ENCODE measurements at places on chromosomes 6 and 20.
A peak's percentile ranks its signal among the peaks of the same experiment; 100 is the strongest.

DNA sequence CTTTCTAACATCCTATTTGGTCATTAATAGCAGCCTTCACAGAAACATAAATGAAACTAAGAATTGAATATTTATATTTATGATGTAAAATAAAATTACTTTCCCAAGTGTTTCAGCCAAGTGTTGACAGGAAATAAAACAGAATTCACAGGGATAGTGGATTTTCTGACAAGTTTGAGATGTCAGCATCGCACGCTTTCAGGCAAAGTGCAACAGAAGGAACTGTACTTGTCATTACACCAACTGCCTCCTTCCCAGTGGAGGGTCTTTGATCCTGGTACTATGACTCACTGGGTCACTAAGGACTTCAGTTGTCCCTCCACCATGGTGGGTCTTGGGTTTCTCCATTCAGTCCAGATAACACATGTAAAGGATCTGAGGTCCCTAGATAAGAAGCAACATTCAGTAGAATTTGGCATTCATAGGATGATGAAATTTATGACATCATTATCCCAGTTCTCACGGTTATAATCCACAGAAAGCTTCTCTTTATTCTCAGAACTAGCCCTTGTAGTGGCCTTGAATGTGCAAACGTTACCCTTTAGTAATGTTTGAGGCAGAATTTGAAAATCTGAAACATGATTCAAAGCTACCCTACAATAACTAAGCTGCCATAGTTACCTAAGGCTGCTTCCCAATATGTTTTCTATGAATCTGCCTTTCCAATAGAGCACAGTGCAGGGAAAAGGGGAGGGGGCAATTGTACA lies 3.8 kb upstream of the TNFAIP3 start:
- no peak for DNase-seq

GRCh38 chr6:165487950-165488349 lies 175.1 kb downstream of the PDE10A start:
- no peak for DNase-seq

DNA sequence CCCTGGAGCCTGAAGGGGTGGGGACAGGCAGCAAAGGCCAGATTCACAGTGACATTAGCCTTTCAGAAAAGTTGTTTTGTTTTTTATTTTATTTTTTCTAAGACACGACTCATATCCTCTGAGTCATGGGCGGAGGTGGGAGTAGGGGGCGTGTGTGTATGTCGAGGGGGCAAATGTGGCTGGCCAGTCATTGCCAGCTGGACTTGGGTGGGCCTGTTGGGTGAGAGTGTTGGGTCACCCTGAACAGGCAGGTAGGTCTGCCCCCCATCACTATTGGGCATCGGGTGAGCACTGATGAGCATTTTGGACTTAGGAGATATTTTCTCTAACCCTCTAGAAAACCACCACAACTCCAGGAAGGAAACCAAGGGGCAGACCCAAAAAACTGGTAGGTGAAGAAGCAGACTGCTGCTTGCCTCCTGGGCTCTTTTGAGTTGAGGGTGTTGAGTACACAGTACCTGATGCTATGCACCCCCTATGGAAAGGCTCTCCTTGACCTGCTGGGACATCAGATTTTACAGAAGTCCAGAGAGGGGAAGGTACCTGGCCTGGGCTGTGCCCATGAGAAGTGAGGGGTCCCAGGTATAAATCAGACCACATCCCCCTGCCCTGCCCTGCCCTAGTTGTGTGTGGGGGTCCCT lies 5.6 kb downstream of the SMIM29 start:
- DNase-seq, result no peak

GRCh38 chr6:98808541-98809210 lies 25.7 kb upstream of the POU3F2 start:
- no peak for DNase-seq

GRCh38 chr6:88705601-88706000 lies 257.8 kb downstream of the RNGTT start:
- no peak for DNase-seq

GRCh38 chr6:109447087-109447486 lies 6.6 kb downstream of the SMPD2 start:
- DNase-seq, result no peak

DNA sequence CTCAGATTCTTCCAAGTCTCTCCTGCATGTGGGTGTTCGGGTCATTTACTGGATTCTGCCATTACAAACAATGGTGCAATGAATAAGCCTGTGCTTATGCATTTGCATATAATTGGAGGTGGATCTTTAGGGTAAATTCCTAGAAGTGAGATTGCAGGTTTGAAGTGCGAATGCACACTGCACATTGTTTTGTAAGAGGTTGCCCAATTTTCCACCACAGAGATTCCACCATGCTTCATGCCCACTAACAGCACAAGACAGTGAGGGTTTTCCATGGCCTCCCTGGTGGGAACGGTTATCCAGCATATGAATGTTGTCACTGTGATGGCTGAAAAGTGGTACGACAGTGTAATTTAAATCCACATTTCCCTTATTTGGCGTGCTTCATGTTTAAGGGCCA lies 178.8 kb upstream of the PMEPA1 start:
- DNase-seq, result peak; percentile 11

DNA sequence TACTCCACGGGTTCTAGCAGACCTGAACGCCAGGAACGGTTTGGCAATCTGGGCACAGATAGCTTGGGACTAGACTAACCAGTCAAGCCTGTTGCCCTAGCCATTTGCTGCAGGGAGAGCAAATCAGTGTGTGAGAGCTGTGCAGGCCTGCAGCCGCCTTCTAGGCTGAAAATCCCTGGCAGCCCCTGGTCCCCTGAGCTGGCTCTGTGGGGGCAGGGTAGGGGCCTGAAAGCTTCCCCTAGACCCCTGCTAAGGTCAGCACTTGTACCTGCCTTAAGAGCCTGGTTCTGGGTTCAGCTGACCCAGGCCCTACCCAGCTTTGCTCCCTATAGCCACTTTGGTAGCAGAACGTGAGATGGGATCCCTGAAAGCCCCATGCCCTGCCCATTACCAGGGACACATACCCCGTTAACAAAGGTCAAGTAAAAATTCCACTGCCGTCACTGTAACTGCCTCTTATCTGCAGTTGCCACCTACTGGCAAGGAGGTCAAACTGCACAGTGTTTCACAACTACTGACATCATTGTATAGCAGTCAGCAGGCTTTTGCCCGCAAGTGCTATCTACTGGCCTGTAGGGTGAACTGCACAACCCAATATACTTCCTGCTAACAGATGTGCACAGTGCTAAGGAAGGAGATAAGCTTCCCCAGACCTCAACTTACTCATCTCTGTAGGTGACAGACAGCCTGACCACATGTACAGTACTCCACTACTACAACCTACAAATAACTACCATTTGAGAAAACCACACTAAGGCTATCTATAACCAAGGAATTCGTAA lies 95.1 kb upstream of the OLIG3 start:
- peak; percentile 66 for DNase-seq

DNA sequence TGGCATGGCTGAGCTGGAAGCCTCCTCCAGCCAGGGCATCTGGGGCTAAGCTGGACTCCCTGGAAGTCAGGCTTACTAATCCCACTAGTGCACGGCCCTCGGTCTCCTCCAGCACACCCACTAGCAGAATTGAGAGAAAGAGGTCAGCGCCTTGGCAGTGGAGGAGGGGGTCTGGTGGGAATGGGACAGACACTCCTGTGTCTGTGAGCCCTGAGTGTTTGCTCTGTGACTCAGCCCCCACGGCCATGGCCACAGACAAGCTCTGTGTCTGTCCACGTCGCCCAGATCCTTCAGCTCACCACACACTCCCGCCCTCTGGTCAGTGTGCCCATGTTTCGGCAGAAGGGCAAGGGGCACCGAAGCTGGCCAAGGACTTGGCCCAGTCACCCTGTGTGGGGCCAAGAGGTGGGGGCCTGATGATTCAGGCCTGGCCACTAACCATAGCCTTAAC lies 8.8 kb downstream of the MDFI start:
- no peak for DNase-seq

DNA sequence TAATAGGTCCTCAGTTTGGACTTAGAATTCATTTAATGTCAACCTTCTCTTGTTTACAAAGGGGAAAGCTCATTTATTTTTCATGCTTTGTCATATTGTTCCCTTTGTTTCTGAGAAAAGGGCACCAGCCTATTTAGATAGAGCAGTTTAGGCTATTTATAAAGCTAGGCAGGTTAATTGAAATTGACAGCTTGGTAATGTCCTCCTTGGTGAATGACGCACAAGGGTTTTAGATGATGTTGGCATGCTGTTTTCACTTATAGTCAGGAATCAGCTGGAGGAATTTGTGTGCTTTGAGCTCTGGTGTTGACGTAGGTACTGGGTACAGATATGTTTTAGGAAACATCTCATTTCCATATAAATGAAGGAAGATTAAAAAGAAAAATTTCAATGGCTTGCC lies 45.2 kb downstream of the BCKDHB start:
- DNase-seq, result no peak

- peak; percentile 88 for DNase-seq
These were observed at the start of gene STK35 for GRCh38 chr20:2101057-2101864. Gene STK35 (plus strand): TSS chr20:2101827. CDS start chr20:2101882, 55 bp downstream.

GRCh38 chr6:120173250-120173649 lies 823.7 kb upstream of the MAN1A1 start:
- no peak for DNase-seq
